ENCODE measurements at places on chromosomes 3 and 15.

DNA sequence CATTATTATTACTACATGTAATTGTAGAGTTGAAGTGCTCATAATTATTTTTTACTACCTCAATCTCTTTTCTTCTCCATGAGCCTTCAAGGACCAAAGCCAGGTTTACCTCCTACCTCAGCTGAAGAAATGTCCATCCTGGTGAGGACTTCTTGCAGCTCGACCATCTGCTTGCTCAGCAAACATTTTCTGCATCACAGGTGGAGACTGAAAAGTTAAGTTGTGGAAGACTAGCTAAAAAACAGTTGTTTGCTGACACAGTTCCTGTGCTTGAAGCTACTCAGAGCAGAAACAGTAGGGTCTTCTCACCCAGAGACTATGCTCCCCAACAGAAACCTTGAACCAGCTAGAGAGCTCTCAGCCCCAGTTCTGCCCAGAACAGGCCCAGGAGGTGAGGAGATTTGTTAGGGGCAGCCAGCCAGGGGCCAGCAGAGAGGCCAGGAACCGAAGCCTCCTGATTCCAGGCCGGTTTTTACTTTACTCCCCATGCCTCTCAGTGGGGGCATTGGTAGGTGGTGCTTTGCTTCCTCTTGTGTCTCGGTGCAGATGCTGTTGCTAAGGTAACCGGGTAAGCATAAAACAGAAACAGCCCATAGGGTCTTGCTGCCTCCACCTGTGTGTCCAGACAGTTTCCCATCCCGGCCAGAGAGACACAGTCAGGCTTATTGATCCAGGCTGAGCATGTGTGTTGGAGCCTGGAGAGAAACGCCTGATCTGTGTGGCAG lies 54.9 kb downstream of the CCNL1 start:
- no peak for DNase-seq

DNA sequence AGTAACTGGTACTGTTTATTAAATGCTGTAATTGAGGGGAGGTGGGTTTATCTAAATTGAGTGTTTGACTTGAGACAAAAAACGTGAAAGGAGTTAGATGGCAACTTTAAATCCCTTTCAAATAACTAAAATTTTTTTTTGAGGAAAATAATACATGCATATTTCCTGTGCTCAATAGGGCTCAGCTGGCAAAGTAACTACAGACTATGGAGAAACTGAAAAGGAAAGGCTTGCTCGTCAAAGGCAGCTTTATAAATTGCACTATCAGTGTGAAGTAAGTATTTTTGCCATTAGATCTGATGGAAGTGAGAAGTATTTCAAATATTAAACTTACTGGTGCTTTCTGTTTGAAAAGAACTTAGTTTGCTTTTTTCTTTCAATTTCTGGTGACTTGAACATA lies 72.2 kb downstream of the DZIP3 start:
- DNase-seq: no peak

- no peak for DNase-seq
Observed at GRCh38 chr3:58073301-58074108, 65.3 kb downstream of the FLNB start.

DNA sequence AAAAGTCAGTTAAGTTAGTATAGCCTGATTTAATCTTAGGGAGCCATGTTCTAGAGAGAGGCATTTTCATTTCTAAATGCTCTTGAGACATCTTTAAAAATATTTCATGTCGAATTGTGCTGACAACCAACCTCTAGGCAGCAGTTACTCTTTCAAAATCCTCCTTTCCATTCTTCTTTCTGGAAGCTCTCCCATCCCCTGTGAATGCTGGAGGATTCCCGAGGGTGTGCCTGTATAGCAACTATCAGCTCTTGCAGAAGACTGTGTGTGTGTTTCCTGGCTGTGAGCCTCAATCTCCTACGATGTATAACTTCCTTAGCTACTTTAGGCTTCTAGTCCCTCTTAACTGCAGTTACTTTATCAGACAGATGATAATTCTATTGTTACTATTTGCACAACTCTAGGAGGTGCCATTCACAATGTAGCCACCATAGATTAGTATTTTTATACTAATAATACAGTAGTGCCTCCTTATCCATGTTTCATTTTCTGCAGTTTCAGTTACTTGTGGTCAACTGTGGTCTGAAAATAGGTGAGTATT lies 250.3 kb downstream of the EDEM1 start:
- no peak for DNase-seq

- no peak for DNase-seq
Observed at GRCh38 chr3:33879540-33879939, 81.1 kb downstream of the PDCD6IP start.

DNA sequence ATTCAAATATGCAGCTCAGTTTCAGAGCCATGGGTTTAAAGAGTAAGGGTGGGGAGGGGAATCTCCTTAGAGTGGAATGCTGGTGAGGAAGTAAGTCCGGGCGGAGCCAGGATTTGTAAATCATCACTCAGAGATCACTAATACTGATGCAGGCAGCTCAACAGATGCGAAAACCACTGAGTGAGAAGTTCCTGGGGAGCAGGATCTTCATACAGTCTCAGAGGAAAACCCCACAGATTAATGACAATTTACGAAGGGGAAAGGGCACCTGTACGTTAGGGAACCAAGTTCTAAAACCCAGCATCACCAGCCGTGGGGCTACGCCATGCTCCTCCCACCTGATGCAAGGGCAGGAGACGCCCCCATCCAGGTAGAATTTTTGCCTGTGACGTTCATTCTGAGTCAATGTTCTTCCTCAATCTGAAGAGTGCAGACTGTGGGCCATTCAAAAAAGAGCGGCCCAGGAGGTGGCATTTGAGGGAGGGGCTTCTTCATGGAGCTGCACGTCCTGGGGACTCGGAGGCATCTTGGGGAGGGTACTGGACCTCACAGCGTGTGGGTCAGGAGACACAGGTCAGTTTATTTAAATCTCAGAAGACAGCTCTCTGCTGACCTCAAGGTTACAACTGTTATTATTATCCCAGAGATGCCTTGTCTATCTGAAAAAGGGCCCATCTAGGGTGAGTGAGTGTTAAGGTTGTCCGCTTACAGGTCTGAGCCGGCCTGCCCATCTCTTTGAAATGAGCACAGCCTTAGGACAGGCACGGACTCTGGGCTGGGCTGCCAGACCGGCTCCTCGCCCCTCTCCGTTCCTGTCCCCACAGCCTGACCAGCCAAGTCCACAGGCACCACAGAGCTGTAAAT lies 228.0 kb downstream of the XXYLT1 start:
- no peak for DNase-seq

- no peak for DNase-seq
Observed at GRCh38 chr3:107969994-107970819, 120.6 kb downstream of the CD47 start.
